Stimulated activated CD8-positive, alpha-beta memory T cell treated with anti-CD3 and anti-CD28 coated beads, Interleukin-7, amount 100 ng/mL, for 48 hours (primary cell): ENCODE measurements at places on chromosomes 13 and 19.
A peak's percentile ranks its signal among the peaks of the same experiment; 100 is the strongest.

- DNase-seq, result no peak
Measured at GRCh38 chr13:67210208-67210607, 19.9 kb downstream of the PCDH9 start.

- DNase-seq, result no peak
Measured at GRCh38 chr13:73708393-73708985, 425.7 kb downstream of the KLF12 start.

DNA sequence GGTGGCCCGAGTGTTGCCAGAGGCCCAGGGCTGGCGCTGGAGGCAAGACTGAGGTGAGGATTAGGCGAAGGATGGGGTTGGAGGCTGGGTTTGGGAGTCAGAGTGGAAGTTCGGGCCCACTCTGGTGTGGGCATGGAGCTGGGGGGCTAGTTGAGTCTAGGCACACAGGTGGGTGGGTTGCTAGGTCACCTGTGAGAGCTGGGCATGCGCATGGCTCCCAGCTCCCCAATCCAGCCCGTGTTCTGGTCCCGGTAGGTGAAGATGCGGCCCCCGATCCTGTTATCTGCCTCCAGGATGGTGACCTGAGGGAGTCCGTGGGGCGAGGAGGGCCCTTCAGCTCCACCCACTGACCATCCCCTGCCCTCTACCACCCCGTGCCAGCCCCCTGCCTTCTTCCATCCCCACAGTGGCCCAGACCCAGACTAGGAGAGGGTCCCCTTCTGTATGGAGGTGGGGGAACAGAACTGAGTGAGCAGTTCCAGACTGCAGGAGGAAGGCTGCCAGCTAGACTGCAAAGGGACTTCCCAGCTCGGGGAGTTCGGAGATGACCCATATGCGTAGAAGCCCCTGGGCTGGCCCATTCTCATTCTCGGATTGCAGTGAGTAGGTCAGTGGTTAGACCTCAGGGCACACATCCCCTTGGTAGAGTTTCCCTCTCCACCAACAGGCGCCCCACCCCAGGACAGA, 1.7 kb downstream of the IL4I1 start:
- peak; percentile 73 for DNase-seq

DNA sequence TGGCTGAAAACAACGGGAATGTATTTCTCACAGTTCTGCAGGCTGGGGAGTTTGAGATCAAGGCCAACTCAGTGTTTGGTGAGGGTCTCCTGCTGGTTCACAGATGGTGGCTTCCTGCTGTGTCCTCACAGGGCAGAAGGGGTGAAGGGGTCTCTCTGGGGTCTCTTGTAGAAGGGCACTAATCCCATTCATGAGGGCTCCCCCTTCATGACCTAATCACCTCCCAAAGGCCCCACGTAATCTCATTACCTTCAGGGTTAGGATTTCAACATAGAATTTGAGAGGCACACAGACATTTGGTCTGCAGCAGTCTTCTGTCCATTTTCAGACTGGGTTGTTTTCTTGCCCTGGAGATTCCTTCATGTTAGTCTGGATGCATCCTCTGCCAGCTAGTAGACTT, 11.6 kb downstream of the ZNF444 start:
- no peak for DNase-seq

GRCh38 chr19:11453468-11454341, 18.3 kb downstream of the PRKCSH start:
- no peak for DNase-seq
